ENCODE measurements at places on chromosomes 3 and 15.

DNA sequence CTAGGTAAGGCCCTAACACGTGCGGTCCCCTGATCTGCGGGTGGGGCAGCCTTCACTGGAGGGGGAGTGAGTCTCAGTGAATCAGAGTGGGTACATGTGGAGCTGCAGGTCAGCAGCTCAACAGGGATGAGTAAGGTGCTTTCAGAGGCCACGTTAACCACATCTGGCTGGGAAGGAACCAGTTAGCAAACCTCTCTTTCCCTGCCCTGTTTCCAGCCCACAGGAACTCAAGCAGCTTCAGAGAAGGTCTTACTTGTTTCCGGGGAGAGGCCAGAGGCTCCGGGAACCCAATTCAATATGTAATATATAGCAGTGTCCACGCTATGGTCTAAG, 175.3 kb downstream of the XXYLT1 start:
- no peak for DNase-seq

DNA sequence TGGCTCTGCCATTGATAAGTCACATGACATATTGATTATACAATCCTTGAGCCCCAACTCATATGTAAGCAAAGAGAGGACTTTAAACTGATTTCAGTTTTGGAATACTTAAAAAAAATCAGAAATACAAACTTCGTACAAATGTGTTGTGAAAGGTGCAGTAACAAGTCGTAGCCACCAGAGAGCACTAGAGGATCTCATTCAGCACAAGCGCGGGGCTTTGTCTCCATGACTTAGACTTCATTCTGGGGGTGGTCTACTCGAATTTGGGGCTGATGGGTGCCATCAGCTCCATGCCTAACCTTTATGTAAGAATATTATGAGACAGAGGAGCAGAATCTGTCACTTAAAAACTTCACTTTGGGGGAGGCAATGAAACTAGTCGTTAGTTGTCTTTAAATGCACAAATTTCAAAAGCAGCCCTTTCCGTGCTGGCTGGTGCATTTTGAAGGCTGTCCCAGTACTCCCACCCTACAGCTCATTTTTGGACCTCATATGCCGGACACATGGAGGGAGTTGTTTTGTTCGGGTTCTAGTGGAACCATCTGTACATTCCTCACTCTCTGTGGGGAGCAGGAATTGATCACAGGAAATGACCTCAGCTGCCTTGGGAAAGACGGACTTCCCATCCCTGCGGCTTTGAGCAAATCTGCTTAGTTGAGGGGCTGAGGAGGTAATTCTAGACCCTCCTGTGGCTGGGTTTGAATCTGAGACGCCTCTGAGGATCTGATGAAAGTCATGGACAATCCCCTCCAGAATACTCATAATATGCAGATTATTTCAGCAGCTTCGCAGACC, 27.5 kb upstream of the MASP1 start:
- DNase-seq: peak; percentile 48

DNA sequence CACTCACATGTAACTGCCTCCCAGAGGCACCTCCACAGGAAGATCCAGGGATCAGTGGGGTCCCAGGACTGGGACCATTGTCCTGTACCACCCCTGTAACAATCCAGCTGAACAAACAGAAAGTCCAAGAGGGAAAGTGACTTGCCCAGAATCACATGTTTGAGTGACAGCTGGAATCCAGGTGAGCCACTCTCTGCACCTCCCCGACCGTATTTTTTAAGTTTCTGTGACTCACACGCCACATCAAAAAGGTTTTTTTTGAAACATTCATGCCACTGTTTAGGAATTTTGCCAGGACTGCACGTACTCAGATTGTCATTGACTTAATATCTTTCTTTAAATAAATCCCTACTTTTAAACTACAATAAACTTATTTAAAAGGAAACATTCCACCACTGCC, 9.8 kb upstream of the SLC6A1 start:
- no peak for DNase-seq

DNA sequence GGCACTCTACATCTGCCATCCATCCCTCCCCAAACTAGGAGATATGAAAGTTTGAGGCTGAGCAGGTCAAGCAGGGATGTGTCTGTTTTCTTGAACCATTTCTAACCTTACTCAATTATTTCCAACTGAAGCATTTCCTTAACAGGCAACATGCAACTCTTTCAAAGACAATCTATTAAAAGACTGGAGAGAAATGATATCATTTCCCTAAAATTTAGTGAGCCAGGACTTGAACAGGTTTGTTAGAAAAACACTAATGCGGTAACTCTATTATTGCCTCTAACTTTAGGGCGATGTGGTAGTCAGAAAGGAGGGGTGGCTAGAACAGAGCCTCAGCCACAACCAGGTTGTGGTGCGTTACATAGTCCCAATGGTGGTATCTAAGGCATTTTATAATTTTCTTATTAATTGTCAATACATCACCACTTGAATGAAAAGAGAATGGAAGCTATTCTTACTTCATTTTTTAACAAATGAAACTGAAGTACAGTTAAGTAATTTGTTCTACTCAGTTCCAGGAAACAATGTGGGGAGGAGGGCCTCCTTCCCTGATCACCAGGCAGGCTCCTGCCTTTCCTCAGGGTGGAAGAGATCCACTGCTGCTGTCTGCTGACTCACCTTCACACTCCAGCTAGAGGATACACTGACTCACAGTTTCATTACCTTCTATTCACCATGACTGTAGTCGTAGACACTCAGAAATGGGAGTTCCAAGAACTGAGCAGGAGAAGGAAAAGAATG, 22.8 kb downstream of the MYO1E start:
- DNase-seq: no peak

DNA sequence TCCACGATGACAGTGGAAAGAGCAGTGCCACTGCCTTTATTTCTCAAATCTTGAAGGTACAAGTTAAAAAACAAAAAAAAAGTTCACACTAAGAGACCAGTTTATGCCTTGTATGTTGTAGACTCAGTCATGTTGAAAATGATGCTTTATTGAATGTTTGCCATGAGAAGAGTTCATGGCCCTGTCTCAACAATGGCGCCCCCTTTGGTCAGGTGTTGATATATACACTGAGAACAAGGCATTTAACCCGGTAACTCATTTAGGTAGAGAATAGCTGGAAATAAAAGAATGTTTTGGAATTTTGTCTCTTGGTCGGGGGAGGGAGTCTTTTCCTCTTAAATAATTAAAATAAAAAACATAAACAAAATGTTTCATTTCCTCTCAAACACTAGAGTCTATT, 145.6 kb upstream of the SLC2A2 start:
- DNase-seq: no peak

- no peak for DNase-seq
Observed at GRCh38 chr15:51307325-51307724, 31.1 kb downstream of the CYP19A1 start.

DNA sequence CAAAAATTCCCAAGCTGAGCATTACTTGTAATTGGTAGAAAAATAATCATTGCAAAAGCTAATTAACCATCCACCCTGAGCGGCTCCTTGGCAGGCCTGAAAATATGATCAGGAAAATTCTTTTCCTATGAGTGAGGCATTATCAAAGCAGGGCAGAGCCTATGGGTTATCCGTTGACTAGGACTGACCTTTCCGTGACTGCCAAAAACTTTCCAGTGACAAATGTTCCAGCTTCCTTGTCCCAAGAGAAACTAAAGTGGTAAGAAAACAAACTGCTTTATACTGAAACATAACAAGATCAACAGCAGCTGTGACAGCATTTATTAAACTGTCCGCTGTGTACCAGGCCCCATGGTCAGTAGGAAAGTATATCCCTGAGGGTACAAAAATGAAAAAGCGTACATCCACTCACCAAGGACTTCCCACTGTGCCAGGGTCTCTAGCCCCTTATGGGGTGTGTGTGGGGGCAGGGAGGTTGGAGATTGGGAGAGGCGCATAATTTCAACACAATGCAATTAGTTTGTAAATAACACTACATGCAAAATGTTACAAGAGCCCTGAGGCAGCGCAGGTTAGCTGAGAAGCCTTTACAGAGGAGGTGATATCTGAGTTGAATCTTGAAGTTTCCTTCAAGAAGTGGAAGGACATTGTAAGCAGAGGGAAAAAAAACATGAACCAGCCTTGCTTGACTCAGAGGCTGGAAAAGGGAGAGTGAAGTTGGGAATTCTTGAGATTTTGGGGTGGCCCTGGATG, 8.5 kb downstream of the LIPC start:
- no peak for DNase-seq

- no peak for DNase-seq
Observed at GRCh38 chr3:79844176-79844575, 76.4 kb upstream of the ROBO1 start.

- DNase-seq: no peak
Observed at GRCh38 chr15:45794304-45794703, 159.5 kb downstream of the SQOR start.

- DNase-seq: no peak
Observed at GRCh38 chr3:53740956-53741355, 105.3 kb downstream of the CHDH start.

DNA sequence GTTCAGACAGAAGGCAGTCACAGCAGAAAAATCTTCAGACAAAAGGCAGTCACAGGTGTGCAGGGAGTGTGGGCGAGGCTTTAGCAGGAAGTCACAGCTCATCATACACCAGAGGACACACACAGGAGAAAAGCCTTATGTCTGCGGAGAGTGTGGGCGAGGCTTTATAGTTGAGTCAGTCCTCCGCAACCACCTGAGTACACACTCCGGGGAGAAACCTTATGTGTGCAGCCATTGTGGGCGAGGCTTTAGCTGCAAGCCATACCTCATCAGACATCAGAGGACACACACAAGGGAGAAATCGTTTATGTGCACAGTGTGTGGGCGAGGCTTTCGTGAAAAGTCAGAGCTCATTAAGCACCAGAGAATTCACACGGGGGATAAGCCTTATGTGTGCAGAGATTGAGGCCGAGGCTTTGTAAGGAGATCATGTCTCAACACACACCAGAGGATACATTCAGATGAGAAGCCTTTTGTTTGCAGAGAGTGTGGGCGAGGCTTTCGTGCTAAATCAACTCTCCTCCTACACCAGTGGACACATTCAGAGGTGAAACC, 27.6 kb downstream of the ZNF589 start:
- DNase-seq: peak; percentile 90

DNA sequence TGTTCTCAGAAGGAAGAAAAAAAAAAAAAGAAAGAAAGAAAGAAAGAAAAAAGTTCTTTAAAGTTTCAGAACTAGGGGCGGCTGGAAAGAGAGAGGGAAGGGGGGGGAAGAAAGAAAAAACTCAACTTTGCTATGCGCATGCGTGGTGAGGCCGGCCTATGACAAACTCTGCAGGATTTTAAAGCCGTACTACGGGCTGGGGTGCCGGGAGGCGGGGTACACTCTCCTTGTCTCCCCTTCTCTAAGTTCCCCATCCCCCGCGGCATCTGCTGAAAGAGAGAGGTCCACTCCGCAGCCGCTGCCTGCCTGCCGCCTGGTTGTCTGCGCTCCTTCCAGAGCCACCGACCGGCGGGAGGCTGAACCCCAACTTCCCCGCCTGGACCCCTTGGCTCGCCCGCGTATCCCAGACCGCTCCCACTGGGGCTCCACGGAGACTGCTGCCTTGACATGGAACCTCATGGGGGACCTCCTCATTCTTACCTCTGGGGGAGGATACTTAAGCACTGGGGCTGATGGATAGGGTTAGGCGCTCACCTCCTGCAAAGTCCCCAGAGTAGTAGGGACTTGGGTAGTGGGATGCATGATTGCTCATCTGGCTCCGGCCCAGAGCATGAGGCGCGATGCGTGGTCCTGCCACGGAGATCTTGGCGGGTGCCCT, 1.4 kb upstream of the WNT5A start:
- no peak for DNase-seq

DNA sequence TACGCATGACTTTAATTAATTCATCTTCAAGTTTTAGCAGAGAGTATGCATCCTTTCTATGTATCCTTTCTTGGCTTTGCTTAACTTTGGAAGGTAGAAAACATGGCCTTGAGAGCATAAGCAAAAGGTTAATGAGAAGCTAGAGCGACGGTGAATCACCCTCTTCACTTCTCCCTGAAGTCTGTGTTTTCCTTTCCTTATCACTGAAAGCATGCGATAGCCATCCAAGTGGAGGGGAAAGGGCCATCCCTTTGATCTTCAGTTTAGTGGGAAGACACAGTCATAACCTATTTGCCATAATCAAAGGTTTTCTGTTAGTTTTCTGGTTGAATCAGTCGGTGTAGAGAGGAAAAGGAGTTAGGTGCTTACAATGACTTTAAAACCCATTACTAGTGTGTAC, 354.0 kb upstream of the ROBO2 start:
- DNase-seq: no peak

DNA sequence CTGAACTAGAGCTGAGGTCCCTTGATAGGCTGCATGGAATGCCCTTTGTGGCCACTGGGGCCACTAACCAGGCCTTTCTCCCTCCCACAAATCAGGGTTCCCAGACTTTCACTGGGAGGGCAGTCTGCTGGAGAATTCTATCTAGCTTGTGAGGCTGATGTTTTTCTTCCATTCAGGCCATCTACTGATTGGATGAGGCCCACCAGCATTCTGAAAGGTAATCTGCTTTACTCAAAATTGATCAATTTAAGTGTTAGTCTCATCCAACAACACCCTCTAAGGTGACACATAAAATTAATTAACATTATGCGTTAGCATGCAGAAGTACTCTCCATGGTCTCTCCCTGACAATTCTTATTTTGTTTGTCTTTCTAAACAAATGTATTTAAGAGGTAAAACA, 80.5 kb downstream of the RTP4 start:
- no peak for DNase-seq

GRCh38 chr3:183536238-183536880, 19.1 kb downstream of the KLHL6 start:
- DNase-seq: no peak

GRCh38 chr3:130342821-130343661, 2.4 kb upstream of the COL6A5 start:
- DNase-seq: no peak

- no peak for DNase-seq
Observed at GRCh38 chr3:152176241-152176640, 92.5 kb upstream of the MBNL1 start.

DNA sequence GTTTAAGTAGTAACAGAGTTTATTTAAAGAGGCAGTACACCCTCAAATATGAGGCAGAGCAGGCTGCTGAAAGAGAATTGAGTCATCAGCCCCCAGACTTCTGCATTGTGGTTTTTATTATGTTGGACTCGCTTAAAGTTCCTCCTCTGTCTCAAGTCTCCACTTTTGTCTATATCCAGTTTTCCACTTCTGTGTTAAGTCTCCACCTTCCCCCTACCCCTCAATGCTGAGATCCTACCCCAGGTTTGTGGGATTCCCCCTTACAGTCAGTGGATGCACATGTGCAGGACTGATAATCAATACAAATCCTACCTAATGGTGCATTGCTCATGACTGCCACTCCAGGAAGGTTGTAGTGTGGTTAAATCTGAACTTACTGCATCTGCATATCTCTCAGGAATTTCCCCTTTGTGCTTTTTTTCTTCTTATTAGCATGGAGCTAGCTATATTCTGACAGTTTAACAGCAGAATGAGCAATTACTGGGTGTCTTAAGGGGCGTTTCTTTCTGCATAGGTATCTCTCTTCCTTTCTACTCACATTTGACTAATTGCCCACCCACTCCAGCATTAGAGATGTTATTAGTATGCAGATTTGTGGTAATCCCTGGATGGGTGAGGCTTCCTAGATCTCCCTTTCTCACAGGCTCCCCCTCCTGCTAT, 11.9 kb upstream of the CD200R1L start:
- DNase-seq: peak; percentile 39

All from CD4-positive, alpha-beta T cell treated with Interleukin-2 at 100 ng/mL for 4 hours (primary cell).